ENCODE measurements at places on chromosomes 6 and 20.

GRCh38 chr20:16710781-16711180 lies 19.0 kb upstream of the SNRPB2 start:
- DNase-seq, result no peak

GRCh38 chr6:56683882-56684281 lies 41.2 kb upstream of the DST start:
- no peak for DNase-seq

- no peak for DNase-seq
These were observed 32.7 kb upstream of the SLC22A1 start for GRCh38 chr6:160088784-160089533.

DNA sequence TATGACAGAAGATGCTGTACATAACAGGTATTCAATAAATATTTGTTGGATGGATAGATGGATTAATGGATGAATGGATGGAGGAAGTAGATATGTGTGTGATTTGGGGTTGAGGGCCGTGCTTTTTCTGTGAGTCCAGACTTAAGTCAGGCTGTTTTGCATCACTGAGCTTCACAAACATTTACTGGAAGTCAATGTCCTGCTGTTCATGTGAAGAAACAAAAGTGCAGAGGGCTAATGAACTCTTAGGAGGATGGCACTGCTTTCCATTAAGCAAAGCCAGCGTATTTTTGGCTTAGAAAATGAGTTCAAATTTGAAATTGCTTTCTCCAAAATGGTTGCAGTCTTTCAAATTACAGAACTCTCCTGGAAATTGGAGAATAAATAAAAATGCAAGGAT lies 260.6 kb upstream of the SASH1 start:
- DNase-seq, result no peak

GRCh38 chr6:17771609-17772008 lies 64.9 kb upstream of the NUP153 start:
- no peak for DNase-seq

- DNase-seq, result no peak
These were observed 932.7 kb downstream of the TFAP2A start for GRCh38 chr6:9482030-9482738.

GRCh38 chr20:19354950-19355349 lies 142.5 kb downstream of the SLC24A3 start:
- no peak for DNase-seq

- no peak for DNase-seq
These were observed 162.6 kb downstream of the CARMIL1 start for GRCh38 chr6:25441663-25442270.

- DNase-seq, result no peak
These were observed 29.4 kb downstream of the NUDT3 start for GRCh38 chr6:34362909-34363680.

GRCh38 chr6:17600527-17601385 lies 654 bp downstream of the FAM8A1 start:
- DNase-seq, result peak; percentile 85

DNA sequence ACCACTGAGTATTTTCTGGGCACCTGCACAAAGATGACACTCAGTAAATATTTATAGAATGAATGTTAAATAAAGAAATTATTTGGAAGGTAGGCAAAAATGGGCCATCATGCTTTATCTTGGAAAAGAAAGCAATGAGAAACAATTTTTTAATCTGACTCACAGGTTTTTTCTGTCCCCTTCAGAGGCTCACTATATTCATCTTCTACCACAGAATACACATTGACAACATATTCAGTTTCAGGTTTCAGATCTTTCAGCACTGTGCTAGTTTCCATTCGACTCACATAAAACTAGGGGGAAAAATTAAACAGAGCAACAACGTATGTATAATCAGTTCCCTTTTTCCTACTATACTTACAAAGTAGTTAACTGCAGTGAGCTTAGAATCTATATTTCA lies 58.3 kb downstream of the COL12A1 start:
- DNase-seq, result no peak

DNA sequence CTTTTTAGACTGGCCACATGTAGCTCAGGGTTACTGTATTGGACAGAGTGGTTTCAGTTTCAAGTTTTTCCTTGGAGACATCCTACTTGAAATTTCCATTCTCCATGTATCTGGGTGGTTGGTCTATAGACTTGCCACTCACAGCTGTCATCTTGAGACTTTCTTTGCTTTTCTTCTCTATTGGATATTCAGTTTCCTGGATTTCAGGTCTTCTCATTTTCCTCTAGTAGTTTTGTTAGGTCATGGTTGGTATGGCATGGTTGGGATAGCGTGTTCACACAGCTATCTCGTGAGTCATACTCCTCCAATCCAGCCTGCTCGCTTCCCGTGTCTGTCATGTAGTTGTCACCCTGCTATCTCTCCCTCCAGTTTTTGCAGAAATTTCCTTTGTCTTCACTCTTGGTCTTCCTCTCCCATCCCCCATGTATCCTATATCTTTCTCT lies 48.3 kb downstream of the PTPN1 start:
- no peak for DNase-seq

- no peak for DNase-seq
These were observed 199.0 kb downstream of the MYLK4 start for GRCh38 chr6:2551705-2552104.

GRCh38 chr6:24996269-24996836 lies 60.6 kb upstream of the RIPOR2 start:
- DNase-seq, result no peak

DNA sequence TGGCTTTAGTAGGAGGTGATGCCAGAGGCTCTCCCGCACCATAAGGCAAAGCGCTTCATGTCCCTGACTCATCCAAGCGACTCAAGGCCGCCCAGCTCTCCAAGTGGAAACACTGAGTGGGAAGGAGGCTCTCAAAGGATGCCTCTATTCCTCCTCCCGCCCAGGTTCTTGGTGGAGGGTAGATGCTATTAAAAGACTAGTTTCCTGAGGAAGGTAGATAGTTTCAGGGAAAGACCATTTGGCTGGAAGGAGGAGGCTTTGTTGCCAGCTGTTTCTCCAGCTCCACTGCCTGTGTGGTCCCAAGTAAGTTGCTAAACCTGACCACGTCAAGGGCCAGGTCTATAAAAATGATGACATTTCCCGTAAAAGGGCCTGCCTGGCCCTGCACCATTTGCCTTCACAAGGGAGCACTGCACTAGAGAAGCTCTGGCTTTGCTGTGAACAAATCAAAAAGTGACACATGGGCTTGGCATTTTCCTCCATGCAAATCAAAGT lies 48.2 kb downstream of the GMDS start:
- peak; percentile 59 for DNase-seq

DNA sequence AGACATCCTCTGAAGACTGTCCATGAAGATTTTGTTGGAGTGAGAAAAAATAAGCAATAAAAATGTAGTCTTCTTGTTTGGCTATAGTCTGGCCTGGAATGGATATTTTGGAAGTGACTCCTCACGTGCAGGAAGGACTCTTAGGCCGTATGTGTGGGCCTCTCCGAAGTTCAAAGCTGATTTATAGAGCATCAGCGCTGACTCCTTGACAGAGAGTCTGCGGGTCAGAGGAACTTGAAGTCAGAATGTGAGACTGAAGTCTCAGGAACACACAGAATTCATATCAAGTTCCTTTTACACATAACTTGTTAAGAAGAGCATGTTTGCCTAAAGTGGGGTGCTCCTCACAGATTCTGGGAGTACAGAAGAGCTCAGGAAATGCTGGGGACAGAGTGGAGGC lies 36.1 kb downstream of the EDN3 start:
- no peak for DNase-seq

GRCh38 chr20:49297605-49298530 lies 20.0 kb upstream of the ZNFX1 start:
- peak; percentile 59 for DNase-seq

GRCh38 chr6:124974771-124975377 lies 12.6 kb downstream of the RNF217 start:
- no peak for DNase-seq

GRCh38 chr6:19268117-19268516 lies 569.1 kb upstream of the ID4 start:
- DNase-seq, result no peak

- DNase-seq, result peak; percentile 45
These were observed 395.3 kb downstream of the MAFB start for GRCh38 chr20:40293740-40294139.

- DNase-seq, result no peak
These were observed 19.2 kb downstream of the ASIP start for GRCh38 chr20:34260208-34260942.

- no peak for DNase-seq
These were observed 220.5 kb upstream of the PMEPA1 start for GRCh38 chr20:57930351-57930750.

GRCh38 chr20:61682114-61682995 lies 383.3 kb downstream of the TAF4 start:
- no peak for DNase-seq

GRCh38 chr6:113654396-113654795 lies 202.7 kb upstream of the MARCKS start:
- peak; percentile 94 for DNase-seq

- no peak for DNase-seq
These were observed 47.6 kb downstream of the MDGA1 start for GRCh38 chr6:37650071-37650481.

DNA sequence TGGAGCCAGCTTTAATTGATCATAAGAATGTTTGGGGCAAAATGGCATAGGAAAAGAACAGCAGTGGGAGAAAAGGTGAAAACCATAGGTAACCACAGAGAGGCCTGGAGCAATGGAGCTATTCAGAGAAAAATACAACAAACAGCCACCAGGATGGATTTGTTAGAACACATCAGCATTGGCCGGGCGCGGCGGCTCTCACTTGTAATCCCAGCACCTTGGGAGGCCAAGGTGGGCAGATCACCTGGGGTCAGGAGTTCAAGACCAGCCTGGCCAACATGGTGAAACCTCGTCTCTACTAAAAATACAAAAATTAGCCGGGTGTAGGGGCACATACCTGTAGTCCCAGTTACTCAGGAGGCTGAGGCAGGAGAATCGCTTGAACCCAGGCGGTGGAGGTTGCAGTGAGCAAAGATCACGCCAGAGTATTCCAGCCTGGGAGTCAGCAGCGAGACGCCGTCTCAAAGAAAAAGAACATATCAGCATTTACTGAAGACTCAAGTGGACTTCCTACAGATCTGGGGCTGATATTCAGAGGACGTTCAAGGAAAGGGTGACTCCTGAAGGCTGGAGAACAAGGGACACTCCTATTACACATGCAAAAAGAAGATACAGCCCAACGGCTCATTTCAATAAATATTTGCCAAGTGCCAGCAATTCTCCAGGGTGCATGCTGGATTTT lies 20.2 kb downstream of the SNHG17 start:
- no peak for DNase-seq

DNA sequence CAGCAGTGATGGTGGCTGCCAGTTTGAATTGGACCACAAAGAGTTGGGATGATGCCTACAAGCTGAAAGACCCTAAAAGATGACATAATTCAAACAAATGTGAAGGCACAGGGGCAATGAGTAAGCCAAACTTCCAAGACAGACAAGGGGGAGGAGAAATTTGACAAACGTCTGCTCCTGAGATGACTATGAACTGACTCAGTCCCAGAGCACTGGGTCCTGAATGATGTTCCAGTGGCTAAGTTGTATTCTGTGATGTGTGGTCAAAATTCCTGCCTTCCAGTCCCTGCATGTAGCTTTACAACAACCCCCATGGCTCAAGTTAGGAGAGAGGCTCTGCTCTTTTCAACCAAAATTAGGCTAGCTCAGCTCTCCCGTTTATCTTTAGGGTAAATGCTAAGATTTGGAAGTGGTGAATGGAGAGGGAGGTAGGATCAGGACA lies 86.1 kb upstream of the SIRPA start:
- no peak for DNase-seq

GRCh38 chr6:36979347-36979742 lies 6.7 kb downstream of the MTCH1 start:
- no peak for DNase-seq

- no peak for DNase-seq
These were observed 60.9 kb downstream of the RPRD1B start for GRCh38 chr20:38094373-38094891.

GRCh38 chr20:62942456-62942855 lies 4.5 kb downstream of the GID8 start:
- DNase-seq, result no peak

GRCh38 chr6:10350720-10351119 lies 64.2 kb downstream of the TFAP2A start:
- DNase-seq, result no peak

- peak; percentile 6 for DNase-seq
These were observed 64.0 kb upstream of the APCDD1L start for GRCh38 chr20:58579069-58579818.

GRCh38 chr6:69887026-69887425 lies 20.7 kb downstream of the COL19A1 start:
- DNase-seq, result no peak

DNA sequence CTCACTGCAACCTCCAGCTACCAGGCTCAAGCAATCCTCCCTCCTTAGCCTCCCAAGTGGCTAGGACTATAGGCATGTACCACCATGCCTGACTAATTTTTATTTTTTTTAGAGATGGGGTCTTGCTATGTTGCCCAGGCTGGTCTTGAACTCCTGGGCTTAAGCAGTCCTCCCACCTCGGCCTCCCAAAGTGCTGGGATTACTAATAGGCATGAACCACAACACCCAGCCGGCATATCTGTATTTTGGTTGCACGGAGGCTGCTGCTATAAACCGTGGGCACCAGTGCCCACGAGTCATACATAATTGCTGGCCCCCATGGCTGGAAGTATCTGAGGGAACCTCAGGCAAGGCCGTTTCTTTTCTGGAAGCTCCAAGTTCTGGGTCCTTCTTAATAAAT lies 18.3 kb upstream of the ADRM1 start:
- no peak for DNase-seq

GRCh38 chr6:18506382-18507017 lies 119.3 kb downstream of the RNF144B start:
- DNase-seq, result no peak

- DNase-seq, result peak; percentile 84
These were observed 867 bp downstream of the EBF4 start for GRCh38 chr20:2693286-2694007.

- DNase-seq, result no peak
These were observed 174.9 kb downstream of the CD109 start for GRCh38 chr6:73870907-73871306.

- no peak for DNase-seq
These were observed 43.2 kb upstream of the BCAS1 start for GRCh38 chr20:54113566-54113965.
